ENCODE measurements at places on chromosomes 5 and 9.

- peaks cover 4% of the 10 kb centered on the region for H3K4me1 ChIP-seq
- no peak overlapping the region for H3K4me3 ChIP-seq
- H3K27ac ChIP-seq, result no peak overlapping the region
Observed at GRCh38 chr5:76747706-76748105, 31.8 kb downstream of the F2R start.

GRCh38 chr5:61321669-61322068 lies 10.4 kb upstream of the ZSWIM6 start:
- H3K4me3 ChIP-seq, result no peak overlapping the region
- DNase-seq, result no peak
- no peak overlapping the region for H3K27ac ChIP-seq

- no peaks in the 10 kb centered on the region for H3K36me3 ChIP-seq
- H3K4me1 ChIP-seq, result peaks cover 15% of the 10 kb centered on the region
Observed at GRCh38 chr5:163564321-163564938, 59.0 kb downstream of the MAT2B start.

DNA sequence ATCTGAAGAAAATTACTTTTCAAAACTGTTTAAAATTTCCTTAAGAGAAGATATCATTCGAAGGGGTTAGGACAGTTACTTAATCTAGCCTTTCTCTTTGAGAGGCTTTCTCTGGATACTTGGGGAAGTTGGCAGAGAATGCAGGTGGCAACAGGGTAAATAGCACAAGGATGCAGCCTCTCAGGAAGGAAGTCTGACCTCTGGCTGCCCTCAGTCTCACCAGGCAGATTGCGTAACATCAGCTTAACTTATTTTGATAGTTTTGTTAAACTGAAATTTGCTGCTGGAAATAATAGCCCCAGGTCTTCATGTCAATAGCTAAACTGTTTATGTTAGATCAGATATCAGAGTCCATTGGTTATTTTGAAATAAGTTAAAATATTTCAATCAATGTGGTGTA lies 20.4 kb downstream of the CCDC192 start:
- peaks cover 2% of the 10 kb centered on the region for H3K27me3 ChIP-seq
- DNase-seq, result no peak
- no peak overlapping the region for H3K27ac ChIP-seq
- H3K36me3 ChIP-seq, result no peaks in the 10 kb centered on the region
- no peak overlapping the region for H3K4me3 ChIP-seq

DNA sequence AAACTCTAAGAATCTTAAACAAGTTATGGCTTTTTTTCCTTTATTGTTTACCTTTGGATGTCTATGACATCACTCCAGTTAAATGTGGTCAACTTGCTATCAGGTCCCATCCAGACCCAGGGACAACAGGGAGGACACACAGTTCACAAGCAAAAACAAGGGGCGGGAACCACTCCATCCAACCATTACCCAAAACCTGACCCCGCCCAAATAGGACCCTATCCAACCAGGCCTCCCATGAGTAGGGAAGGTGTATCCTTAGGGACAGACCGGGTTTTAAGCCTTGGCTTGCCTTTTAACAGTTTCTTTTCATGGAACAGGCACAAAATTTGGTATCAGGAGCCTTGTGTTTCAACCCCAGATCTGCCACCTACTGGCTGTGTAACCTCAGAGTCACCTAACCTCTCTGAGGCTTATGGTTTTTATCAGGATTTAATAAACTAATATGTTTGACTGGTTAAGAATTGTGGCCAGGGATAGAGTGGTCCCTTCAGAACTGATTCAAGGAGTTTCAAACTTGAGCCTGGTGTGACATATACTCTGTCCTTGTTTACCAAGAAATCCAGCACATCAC lies 127.7 kb upstream of the RAD23B start:
- no peak overlapping the region for H3K4me3 ChIP-seq
- H3K36me3 ChIP-seq, result no peaks in the 10 kb centered on the region
- no peak for DNase-seq
- H3K27ac ChIP-seq, result no peak overlapping the region
- H3K4me1 ChIP-seq, result no peaks in the 10 kb centered on the region

GRCh38 chr5:134432174-134432573 lies 20.5 kb upstream of the CDKN2AIPNL start:
- no peak overlapping the region for H3K4me3 ChIP-seq
- no peak for DNase-seq
- no peaks in the 10 kb centered on the region for H3K36me3 ChIP-seq
- peaks cover 13% of the 10 kb centered on the region for H3K4me1 ChIP-seq
- no peak overlapping the region for H3K27ac ChIP-seq

DNA sequence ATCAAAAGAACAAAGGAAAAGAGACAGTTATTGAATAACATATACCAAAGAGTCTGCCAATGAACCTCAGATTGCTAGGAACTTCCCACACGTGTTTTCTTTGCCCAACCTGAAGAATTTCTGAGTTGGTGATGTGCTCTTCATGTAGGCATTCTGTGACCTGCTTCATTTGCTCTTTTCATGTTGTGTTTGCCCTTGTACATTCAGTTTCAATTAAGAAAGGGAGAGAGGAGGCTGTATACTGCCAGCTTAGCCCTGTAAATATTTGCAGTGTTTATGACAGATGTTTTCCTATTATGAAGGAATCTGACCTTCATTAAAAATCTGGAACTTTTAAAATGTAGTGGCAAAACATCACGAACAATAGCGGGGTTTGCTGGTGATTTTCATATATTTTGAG lies 168.5 kb downstream of the GAS1 start:
- no peak overlapping the region for H3K27ac ChIP-seq
- no peak overlapping the region for H3K4me3 ChIP-seq
- DNase-seq, result no peak
- H3K27me3 ChIP-seq, result peaks cover 1% of the 10 kb centered on the region

DNA sequence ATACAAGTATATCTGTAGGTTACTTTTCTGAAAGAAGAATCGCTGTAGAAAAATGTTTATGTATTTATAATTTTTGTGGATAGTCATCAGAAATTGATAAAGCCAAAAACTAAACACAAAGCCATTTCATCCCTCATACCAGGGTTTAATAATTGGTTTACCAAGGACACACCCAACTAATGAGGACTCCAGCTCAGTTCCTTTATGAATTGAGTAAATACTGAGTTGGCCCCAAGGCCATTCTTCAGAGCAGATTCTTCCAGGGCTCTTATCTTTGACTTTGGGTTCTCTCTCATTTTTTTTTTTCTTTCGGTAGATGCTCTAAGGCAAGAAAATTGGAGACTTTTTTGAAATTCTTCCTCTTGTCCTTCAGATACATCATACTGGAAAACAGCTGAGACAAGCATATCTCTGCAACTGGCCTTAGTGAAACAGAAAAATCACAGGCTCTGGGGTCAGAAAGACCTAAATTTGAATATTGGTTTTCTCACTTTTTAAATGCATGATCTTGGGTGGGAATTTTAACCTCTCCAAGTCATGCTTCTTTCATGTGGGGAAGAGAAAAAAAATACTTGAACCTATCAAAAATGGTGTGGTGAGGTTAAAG lies 401.8 kb downstream of the ARHGEF28 start:
- H3K36me3 ChIP-seq, result no peaks in the 10 kb centered on the region
- no peaks in the 10 kb centered on the region for H3K4me1 ChIP-seq
- peaks cover 5% of the 10 kb centered on the region for H3K27me3 ChIP-seq
- H3K27ac ChIP-seq, result no peak overlapping the region
- H3K4me3 ChIP-seq, result no peak overlapping the region

GRCh38 chr5:142106061-142106460 lies 2.5 kb upstream of the NDFIP1 start:
- no peaks in the 10 kb centered on the region for H3K36me3 ChIP-seq
- DNase-seq, result no peak
- peaks cover 26% of the 10 kb centered on the region for H3K4me1 ChIP-seq
- H3K4me3 ChIP-seq, result no peak overlapping the region
- H3K27ac ChIP-seq, result no peak overlapping the region

DNA sequence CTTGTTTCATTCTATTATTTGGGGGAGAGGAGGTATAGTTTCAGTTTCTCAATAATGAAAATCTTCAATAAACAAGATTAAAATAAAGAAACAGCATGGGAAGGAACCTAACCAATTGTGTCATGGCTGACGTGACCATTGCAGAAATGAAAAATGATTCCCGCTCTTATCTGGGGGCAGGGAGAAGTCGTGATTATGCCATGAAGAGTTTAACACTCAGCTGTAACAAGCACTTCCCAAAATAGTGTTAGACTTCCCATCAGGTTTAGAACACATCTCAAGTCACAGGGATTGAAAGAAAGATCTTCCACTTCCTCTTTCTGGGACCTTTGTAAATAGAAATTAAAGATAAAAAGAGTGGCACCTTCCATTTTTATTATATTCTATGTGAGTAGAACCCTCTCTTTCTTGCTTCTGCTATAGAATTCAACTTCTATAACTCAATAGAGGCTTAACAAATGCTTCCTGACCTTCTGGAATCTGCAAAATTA lies 122.2 kb downstream of the TRPM6 start:
- no peak for DNase-seq
- H3K4me3 ChIP-seq, result no peak overlapping the region
- H3K27ac ChIP-seq, result no peak overlapping the region
- H3K4me1 ChIP-seq, result no peaks in the 10 kb centered on the region

DNA sequence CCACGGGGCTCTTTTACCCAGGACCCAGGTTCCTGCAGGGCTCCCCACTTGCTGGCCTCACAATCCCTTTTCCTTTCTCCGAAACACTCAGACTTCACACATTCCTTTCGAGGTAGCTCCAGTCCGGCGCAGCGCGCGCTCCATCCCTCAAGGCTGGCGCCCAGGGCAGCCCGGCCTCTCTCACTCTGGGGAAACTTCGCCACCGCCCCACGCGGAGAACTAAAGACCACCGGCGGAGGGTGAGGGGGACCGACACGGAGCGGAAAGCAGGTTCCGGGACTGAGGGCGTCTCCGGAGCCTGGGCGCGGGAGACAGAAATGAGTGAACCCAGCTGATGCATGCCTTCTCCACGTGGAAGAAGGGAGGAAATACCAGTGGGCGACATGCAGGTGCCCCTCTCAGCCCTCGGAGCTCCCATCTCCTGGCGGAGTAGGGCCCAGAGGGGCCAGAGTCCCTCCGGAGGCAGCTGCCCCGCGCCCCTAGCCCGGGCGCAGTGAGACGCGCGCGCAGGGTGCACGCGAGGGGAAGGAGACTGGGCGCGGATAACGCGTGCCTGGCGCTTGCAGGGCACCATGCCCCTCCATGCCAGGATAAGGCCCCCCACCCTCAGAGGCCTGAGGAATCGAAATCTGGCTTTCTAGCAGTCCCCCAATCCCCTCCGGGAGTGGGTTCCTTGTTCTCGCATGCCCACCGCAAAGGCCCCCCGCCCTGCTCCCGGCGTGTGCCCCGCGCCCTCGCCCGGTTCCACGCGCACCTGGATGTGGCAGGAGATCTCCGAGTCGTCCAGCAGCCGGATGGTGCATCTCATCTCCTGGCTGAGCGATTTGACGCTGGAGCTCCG lies 650 bp downstream of the FRMD3 start:
- H3K27me3 ChIP-seq, result peaks cover 13% of the 10 kb centered on the region
- no peak for DNase-seq
- peaks cover 4% of the 10 kb centered on the region for H3K4me1 ChIP-seq
- H3K27ac ChIP-seq, result no peak overlapping the region
- no peaks in the 10 kb centered on the region for H3K36me3 ChIP-seq

GRCh38 chr5:82719368-82719767 lies 357.8 kb downstream of the TMEM167A start:
- H3K4me3 ChIP-seq, result no peak overlapping the region
- no peak for DNase-seq
- H3K27ac ChIP-seq, result no peak overlapping the region
- peaks cover 19% of the 10 kb centered on the region for H3K4me1 ChIP-seq

DNA sequence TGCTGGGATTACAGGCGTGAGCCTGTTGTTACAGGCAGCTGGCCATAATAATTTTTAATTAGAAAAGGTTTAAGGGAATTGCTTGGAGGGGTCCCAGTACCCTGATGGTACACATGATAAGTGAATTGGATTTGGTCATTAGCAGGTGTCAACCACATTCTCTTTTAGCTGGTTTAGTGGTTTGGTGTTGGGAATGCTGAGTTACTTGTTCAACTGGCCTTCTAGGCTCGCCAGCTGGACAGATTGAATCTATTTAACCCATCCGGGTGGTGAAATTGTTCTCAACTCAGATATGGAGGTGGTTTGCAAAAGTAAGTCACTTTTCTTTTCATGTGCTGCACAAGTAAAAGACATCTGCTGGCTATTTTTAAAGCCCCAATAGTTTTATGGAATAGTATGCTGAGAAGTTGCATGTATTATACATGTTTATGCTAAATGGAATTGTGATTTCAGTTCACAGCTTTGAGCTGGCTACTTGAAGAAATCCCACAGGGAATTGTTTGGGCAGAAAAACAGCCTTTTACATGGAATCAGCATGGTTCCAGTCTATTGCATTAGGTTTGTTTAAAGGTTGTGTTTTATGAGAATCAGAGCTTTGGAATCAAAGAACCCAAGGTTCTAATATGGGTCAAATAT lies 149.8 kb upstream of the SLC28A3 start:
- H3K27me3 ChIP-seq, result no peaks in the 10 kb centered on the region
- H3K4me3 ChIP-seq, result no peak overlapping the region
- no peaks in the 10 kb centered on the region for H3K4me1 ChIP-seq
- no peak for DNase-seq
- H3K36me3 ChIP-seq, result no peaks in the 10 kb centered on the region
- no peak overlapping the region for H3K27ac ChIP-seq

DNA sequence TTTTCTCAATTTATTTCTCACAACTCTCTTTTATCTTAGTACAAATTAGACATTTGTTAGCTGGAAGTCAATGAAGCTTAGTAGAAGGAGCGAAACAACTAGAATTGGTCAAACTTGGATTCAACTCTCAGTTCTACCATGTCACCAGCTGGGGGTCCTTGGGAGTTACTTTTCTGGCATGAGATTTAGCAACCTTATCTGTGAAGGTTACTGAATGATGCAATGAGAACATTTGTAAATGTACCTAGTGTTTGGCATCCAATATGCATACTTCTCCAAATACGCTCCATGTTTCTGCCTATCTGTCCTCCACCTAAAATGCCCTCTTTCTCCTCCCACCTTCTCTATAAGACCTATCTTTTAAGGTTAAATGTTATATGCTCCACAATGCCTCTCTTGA lies 6.3 kb downstream of the HNRNPA0 start:
- peaks cover 38% of the 10 kb centered on the region for H3K4me1 ChIP-seq
- no peak for DNase-seq
- no peaks in the 10 kb centered on the region for H3K36me3 ChIP-seq
- no peak overlapping the region for H3K4me3 ChIP-seq
- no peak overlapping the region for H3K27ac ChIP-seq
- peaks cover under 1% of the 10 kb centered on the region for H3K27me3 ChIP-seq

DNA sequence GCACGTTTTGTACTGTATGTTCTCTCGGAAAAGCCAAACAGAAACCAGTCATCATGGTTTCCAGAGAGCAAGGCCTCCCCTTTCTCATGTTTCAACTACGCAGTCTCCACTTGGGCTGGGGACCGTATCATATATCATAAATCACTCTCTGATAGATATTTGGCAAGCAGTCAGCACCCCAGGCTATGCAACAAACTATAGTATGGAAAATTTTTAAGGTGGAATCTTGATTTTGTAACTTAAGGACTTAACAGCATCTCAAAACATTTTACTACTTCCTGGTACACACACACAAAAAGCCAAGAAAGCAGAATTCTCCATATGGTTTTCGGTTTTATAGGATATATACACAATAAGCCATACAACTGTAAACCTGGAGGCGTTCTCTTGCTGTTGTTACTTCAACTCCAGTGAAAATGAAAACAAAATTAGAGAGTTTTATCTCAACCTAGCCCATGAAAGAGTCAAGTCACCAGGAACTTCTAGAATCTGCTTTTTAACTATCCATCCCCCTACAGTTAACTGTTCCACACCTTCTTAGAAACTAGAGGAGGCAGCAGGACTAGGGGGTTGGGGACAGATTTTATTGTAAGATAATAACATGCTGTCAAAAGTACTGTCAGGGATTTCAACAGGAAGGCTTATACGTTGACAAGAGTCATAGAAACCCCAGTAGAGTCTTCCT lies 283.4 kb downstream of the NFIB start:
- H3K36me3 ChIP-seq, result no peaks in the 10 kb centered on the region
- no peak for DNase-seq
- no peaks in the 10 kb centered on the region for H3K4me1 ChIP-seq
- no peak overlapping the region for H3K27ac ChIP-seq
- no peak overlapping the region for H3K4me3 ChIP-seq
- H3K27me3 ChIP-seq, result peaks cover 4% of the 10 kb centered on the region
